Fibroblast of skin of back (primary cell): ENCODE measurements at places on chromosomes 7 and 10.

DNA sequence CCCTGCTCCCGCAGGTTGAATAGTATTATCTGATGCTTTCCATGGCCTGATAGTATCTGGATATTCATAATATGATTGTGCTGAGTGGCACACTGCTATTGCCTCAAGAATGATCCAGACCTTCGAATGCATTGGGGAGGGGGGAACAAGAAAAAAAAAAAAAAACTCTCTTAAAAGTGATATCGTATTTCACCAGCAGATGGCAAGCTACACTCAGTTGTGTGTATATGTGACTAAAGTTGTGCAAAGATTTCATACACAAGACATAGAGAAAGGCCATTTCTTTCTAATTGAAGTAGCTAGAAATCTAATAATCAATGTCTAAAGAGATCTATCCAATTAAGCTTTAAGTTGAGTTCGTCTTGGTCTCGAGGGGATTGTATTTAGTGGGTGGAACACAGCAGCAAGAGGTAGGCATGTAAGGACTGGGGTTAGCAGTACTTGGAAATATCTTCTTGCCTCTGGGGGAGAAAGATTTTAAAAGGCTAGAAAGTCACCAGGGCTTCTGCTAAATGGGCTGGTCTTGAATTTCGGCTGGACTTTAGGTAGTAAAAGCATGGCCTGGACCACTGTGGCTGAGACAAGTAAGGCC, 15.3 kb downstream of the SFRP4 start:
- DNase-seq = peak; percentile 56

DNA sequence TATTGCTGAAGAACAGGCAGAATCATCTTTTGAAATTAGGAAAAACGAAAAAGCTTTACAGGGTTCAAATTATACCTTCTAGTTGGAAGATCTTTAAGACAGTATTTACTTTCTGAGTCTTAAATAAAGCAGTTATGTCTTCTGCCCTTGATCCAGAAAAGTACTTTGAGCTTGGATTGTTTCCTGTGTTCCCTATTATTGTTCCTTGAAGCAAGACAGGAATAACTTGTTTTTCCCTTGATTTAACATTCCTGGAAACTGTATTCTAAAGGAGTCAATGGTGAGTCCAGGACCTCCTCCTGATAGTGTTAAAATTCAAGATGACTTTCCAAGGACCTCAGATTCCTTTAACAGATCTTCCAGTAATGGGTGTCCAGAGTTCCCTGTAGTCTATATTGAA, 74.3 kb upstream of the GATA3 start:
- DNase-seq = no peak

GRCh38 chr10:7181420-7181819, 229.4 kb downstream of the SFMBT2 start:
- no peak for DNase-seq

DNA sequence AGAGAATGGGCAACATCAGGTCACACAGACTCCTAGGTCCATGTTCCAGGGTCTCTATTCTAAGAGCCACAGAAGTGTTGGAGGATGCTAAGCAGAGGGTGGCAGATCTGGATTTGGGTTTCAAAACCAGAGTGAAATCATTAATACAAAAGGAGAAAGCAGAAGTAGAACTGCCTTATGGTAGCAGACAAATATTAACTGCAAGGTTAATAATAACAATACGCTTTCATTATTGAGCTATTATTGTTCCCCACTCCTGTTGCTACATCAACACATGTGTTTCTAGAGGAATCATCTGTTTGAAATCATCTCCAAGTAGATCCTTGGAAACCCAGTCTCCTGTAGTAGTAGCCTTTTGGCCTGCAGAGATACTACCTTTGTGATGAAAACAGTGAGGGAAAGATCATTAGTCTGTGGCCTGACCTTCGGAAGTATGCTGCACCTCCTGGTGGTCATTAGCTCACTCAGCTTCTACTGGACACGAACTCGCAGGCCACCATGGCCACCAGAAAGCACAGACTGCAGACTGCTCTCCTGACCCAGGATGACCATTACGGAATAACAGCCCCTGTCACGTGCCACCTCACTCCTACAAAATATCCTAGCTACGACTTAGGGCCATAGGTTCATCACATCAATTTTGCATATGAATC, 84.6 kb downstream of the XPNPEP1 start:
- no peak for DNase-seq

GRCh38 chr7:145902123-145902522, 214.5 kb upstream of the CNTNAP2 start:
- no peak for DNase-seq

DNA sequence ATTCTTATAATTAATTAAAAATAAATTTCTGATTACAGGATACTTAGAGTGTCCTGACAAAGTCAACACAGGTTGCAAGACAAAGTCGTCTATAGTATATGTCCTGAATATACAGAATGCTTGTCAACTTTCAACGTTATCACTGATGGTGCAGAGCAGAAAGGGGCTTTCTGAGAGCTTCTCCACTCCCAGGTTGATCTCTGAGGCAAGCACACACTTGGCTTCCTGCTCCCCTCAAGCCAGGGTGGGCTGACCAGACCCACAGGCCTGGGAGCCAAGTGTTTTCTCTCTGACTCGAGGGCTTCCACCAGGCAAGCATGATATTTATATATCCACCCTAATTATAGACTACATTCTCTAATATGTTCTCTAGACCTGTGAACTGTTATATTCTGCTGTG, 448.9 kb downstream of the SH2D4B start:
- no peak for DNase-seq

DNA sequence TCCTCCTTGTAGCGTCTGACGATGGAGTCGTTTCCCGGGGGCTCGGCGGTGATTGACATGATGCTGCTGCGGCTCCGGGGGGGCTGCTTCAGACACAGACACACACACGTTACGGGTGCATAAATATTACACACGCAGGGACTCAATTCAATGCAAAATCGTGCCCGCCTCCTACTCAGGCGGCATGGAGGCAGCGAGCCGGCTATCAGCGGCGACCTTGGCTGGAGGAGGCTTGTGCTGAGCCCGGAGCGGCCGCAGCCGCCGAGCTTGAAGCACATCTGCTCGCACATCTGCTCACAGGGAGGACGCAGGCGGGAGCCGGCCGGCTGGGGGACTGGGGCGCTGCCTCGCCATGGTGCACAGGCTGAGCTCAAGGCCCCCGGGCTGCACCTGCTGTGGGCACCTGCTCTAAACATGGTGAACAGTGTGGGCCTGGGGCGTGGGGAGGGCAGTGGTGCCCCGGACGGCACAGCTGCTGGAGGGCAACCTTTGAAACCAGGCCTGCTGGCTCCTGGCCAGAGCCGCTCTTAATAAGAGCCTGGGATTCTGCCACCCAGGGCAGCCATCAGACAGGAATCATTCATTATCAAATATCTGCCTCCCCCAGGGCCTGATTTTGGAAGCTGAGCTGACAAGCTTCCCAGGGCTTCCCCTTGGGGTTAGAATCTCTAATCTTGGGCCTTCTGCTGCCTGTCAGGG, 84.7 kb upstream of the GNA12 start:
- DNase-seq = no peak

- DNase-seq = no peak
Measured at GRCh38 chr7:123292227-123292626, 92.5 kb upstream of the SLC13A1 start.

GRCh38 chr10:131848296-131848695, 52.5 kb upstream of the PPP2R2D start:
- DNase-seq = no peak

DNA sequence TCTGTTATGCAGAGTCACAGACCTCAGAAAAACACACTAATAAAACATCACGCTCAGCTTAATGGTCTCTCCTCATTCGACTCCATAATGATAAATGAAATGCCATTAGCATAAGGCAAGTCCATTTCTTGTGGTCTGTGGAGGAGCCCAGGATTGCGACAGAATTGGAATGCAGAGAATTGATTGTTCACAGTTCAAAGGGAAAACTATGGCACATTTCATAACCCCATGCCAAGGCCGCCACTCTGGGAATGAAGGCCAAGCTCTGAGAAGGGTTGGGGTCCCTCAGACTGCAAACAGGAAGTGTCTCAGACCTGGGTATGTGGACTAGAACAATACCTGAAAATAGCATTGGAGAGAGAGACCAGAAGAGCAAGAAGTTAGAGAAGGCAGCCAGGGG, 398.9 kb downstream of the ADRA2A start:
- DNase-seq = peak; percentile 3

- no peak for DNase-seq
Measured at GRCh38 chr7:30463405-30464145, 15.0 kb downstream of the NOD1 start.

DNA sequence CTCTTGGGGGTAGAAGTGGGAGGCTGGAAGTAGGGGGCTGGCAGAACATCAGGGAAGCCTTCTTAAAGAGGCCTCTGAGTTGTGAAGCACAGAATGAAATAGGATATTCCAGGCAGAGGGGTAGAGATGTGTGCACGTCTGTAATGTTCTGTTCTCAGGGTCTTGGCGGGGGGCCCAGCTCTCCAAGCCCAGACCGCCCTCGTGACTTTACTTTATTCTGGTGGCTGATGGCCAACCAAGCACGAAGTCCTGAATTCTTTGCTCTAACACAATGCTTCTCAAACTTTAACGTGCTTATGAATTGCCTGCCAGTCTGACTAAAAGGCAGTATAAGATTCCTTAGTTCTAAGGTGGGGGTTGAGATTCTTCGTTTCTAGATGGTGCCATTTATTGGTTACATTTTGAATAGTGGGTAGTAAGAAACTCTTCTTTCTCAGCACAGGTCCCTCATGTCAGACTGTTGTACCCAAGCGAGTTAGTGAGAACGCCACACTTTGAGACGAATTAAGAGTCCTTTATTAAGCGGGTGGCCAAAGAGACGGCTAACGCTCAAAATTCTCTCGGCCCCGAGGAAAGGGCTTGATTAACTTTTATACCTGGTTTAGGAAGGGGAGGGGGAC, 8.2 kb downstream of the PRXL2A start:
- DNase-seq = no peak

DNA sequence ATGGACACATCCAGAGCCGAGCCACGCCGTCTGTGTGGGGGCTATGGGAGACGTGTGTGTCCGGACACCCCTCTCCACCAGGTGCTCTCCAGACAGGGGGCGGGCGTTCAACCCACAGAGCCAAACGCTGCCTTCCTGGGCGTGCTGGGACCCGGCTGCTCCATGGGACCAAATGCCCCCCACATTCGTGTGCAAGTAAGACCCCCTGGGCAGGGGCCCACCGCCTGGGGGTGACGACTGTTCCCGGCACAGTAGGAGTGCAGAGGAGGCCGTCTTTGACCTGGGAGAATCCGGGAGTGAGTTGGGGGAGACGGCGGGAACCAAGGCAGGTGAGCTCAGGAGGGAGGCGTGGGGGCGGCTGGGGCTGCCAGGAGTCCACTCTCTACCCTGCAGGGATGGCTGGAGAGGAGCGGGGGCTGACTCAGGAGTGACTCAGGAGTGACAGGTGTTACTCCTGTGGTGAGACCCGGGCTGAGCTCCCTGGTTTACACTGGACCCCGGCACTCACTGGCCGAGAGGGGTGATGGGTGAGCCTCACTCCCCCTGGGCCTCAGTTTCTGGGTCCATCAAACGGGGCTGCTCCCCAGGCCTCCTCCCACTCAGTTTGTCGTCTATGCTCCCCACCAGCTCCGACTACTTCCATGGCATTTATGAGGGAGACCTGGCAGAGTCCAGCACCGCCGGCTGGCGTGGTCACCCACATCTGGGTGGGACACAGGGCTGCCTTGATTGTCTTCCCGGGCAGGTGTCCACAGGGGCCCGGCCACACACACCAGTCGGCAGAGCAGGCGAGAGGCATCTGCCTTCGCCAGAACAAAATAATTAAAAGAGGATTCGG, 95.0 kb downstream of the MICALL2 start:
- no peak for DNase-seq

- DNase-seq = no peak
Measured at GRCh38 chr10:58179238-58179637, 88.5 kb downstream of the IPMK start.

DNA sequence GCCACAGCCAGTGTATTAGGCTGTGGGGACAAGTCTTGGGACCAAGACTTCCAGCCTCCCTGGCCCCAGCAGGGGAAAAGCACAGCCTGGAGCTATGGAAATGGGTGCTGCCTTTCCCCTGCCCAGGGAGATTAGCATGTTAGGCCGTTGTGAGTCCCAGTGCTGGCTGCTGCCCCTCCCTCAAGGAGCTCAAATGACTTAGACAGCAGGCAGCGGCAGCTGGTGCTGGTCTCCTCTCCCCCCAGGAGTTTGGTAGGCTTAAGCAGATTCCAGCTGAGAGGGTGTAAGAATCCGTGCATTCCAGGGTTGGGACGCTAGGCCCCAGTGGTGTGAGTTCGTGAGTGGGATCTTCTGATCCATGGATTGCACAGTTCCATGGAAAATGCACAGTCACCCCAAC, 301.5 kb upstream of the PHF14 start:
- DNase-seq = no peak
